T-helper 9 cell (primary cell): ENCODE measurements at places on chromosomes 12 and 14.

DNA sequence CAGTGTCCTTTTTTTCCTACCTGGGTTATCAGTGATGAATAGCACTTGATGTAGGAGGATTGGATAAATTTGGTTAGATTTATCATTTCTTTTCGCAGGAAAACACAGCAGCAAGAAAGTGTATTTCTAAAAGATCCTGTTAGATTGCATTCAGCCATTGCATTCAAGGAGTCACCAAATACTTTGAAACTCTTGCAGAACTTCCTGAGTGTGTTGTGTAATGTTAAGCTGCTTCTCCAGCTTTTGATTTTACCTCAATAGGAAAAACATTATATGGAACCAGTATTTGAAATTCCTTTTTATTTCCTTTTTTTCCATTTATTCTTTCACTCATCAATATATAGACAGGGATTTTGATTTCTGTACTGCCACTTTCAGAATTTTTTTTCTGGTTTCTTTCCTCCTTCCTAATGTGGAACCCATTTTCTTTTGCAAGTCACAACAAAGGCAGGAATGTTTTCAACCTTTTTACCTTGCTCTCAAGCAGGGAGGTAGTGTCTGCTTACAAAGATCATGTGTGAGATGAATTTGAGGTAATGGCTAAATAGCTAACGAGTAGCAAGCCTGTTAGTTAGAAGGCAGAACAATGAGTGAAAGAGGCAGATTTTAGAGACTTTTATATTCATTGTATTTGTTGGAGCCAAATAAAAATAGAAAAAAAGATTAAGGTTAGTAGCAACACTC is 56.2 kb downstream of the PPHLN1 start:
- DNase-seq = no peak

DNA sequence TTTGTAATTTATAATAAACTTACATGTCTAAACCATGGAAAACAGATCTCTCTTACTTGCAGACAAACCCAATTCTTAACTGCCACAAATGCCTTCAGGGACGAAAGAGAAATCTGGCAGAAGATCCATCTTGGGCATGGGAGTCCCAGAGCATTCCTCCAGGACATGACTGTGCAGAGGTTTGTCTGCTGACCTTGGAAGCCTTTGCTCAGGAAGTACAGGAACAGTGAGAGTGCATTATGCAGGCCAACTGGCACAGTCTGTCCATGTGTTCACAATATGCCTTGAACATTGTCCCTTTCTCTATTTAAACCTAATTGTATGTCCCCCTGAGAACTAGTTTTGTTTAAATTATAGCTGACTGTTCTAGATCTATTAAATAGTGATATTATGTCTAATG is 467.1 kb downstream of the ATP23 start:
- no peak for DNase-seq

GRCh38 chr12:17372508-17372907 is 717.5 kb downstream of the RERGL start:
- no peak for DNase-seq

DNA sequence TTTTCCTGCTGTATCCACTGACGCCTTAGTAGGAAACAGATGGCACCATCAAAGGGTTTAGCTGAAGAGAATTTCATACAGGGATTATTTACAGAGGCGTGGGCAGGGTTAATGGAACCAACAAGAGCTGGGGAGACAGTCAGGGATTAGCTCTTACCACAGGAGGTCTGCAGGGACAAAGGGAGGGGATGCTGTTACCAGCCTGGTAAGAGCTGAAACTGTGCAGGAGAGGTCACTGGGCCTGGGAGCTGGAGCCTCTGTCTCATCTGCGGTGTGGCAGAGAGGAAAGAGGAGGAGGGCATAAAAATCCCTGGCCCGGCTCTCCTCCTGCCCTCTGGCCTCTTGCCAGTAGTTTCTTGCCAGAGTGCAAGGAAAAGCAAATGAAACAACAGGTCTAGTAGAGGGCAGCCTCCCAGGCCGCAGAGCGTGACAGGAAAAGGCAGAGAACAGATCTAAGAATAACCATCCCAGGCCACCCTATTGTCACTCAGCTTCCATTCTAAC is 18.9 kb upstream of the POC1B start:
- DNase-seq = no peak

DNA sequence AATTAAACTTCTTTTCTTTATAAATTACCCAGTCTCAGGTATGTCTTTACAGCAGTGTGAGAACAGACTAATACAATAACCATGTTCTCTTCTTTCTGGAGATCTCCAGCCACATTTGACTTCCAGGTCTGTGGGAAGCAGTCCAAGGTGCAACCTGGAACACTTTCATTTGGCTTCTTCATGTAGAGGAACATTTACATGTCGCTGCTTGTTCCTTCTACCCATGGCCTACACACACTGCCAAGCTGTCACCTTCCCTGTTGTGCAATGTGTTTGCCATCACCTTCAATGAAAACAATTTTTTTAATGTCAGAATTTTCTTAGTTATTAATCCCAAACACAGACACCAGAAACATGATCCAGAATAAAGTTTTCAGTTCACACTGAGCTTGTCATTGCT is 104.7 kb downstream of the PRKCH start:
- DNase-seq = no peak

- peak; percentile 52 for DNase-seq
Measured at GRCh38 chr14:75577729-75578101, 705 bp upstream of the FLVCR2 start.

GRCh38 chr14:58060898-58061297 is 91.1 kb downstream of the ARMH4 start:
- DNase-seq = no peak

- no peak for DNase-seq
Measured at GRCh38 chr14:75800792-75801191, 139.7 kb downstream of the TTLL5 start.

DNA sequence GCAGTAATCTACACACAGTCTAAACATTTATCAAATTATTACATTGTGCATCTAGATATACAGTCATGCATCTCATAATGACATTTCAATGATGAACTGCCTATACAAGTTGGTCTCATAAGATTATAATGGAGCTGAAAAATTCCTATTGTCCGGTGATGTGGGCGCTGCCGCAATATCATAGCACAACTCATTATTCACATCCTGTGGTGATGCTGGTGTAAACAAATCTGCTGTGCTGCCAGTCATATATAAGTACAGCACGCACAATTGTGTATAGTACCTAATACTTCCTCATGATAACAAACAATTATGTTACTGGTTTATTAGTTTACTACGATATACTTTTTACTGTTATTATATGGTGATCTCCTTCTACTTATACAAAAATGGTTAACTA is 768.8 kb upstream of the NOVA1 start:
- DNase-seq = no peak

DNA sequence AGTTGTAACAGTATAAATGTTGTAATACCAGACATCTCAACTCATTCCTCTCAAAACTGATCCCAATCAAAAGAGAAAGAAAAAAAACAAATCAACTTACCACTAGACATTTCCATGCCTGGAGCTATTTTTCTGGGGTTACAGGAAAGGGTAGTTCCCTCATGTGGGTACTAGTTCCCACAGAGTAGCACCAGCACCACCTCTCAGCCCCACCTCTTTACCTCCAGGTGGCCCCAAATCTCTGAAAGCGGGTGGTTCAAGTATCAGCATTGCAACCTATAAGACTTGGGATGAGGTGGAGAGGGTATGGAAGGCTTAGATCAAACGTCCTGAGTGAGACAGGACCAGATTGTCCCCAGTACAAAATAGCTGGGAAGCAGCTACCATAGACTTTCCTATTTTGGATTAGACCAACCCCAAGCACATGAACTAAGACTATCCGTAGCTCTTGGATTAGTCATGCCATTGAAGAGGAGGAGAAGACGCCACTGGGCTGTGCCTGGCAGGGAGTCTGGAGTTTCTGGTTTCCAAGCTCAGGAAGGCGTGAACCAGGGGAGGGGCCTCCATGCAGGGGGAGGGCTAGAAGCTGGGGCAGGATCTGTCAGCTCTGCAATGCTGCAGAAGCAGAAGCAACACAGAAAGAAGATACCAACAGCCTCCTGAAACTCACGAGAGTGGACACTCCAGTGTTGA is at the start of gene SLC39A2:
Gene SLC39A2, plus strand, starts transcription at position 620 of the 693 bp plus-strand sequence. CDS start 154 bp downstream, outside the sequence.
- no peak for DNase-seq

- DNase-seq = no peak
Measured at GRCh38 chr12:118520214-118521035, 144.1 kb downstream of the SUDS3 start.

DNA sequence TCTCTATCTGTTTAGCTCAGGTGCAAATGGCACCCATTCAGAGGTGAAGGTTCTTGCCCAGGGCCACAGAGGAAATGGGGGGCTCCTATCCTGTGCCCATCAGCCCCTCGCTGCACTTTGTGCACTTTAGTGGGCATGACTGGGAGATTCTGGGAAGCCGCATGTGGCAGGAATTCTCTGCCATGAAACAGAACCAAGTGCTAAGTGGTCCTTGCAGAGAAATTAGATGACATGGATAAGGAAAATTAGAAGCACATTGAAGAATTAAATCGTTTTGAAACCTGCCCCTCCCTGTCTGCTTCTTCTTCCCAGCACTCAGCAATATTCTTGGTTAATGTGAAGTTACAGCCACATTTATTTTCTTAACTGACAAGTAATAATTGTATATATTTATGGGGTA is 185.2 kb upstream of the RTL1 start:
- no peak for DNase-seq

- DNase-seq = no peak
Measured at GRCh38 chr14:85960756-85961155, 430.8 kb downstream of the FLRT2 start.

GRCh38 chr14:49754570-49755097 is 13.3 kb upstream of the KLHDC2 start:
- no peak for DNase-seq

GRCh38 chr14:61421212-61421923 is 100.0 kb downstream of the PRKCH start:
- DNase-seq = no peak

- DNase-seq = no peak
Measured at GRCh38 chr12:66774929-66775328, 96.1 kb upstream of the GRIP1 start.

DNA sequence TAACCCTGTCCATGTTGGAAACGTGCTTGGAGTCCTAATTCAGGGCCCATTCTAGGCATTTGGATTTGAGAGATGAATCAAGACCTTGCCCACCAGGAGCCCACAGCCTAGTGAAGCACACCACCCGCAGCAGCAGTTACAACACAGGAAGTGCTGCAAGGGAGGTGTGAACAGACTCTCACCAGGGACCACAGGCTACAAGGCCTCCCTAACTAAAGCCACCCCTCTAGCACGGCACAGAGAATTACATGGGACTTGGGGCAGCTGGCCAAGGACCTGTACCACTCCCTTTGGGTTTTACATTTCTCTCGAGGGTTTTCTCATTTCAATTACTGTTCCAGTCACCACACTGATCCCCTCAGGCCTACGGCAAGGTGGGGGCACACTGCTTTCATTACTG is 49.5 kb upstream of the FOXN3 start:
- DNase-seq = peak; percentile 7

DNA sequence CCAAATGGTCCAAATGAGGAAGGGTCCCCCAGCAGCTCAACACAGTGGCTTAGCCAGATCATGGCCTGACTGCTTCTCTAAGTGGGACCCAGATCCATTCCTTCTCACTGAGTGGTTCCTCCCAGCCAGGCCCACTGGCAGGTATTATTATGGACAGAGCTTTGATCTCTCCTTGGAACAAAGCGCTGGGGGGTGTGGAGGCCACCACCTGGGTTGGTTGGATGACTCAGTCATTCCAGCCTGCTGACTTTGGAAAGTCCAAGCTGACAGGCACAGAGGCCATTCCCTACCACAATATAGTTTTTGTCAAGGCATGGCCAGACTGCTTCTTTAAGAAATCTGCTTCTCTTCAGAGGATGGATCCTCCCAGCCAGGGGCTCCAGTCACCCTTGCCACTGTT is 341.1 kb downstream of the BTG1 start:
- DNase-seq = no peak

DNA sequence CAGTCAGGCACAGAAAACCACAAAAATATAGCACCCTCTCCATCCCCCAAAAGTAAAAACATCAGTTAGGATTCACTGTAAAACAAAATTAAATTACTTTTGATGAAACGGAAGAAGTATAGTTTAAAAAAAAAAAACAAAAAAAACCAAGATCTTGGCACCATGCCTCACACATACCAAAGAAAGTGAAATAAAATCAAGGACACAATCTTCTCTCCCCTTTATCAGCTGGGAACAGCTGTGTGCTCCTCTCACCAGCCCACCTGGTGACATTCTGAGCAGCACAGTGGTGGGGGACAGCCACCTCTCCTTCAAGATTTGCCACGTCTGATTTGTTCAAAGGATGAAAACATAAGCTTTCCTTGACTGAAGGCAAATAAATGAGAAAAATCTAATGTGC is 55.5 kb downstream of the ESR2 start:
- DNase-seq = no peak

DNA sequence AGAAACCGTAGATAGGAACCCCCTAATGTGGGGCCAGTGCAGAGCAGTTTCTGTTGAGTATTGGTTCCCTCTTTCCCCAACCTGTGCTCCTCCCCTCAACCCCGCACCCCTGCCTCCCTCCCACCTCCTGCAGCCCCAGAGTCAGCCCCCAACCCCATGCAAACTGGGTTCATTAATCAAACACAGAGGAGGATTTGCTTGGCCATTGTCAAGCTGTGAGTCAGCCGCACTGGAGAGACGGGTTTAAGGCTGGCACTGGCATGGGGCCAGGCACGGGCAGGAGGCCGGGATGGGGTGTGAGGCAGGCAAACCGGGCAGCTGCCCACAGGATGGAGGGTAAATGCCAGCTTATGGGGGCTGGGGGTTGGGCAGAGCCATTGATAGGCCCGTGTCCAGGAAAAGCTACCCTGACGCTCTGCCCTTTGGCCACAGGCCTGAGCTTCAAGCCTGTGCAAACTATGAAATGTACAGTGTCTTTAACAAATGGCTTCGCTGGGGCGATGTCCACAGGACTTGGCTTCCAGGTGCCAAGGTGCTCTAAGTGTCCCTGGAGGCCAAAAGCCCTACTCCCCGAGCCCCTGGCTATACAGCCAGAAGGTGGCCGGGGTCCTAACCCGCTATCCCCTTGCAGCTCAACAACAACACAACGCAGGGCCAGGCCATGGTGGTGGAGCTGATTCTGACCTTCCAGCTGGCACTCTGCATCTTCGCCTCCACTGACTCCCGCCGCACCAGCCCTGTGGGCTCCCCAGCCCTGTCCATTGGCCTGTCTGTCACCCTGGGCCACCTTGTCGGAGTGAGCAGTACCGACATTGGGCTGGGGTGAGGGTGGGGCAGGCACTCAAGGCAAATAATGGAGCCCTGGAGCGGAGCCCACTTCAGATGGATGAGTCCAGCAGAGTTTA is 1.4 kb downstream of the AQP5 start:
- no peak for DNase-seq

- no peak for DNase-seq
Measured at GRCh38 chr12:41286426-41286825, 98.3 kb downstream of the PDZRN4 start.

DNA sequence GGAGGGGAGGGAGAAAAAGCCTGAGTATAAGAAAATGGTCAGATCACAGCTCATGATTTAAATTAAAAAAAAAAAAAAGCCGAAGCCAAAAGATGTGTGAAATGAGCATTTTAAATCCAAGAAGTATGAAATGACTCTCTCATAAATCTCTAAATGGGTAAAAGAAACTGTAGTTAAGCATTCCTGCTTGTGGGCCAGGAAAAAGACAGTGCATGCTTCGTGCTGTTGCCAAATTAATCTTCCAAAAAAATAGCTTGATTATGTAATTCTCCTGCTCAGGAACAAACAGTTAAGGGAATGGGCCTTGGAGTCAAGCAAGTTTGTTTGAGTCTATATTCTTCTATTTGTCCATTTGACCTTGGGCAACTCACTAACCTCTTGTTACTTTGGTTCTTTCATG is 325.4 kb upstream of the SEL1L start:
- no peak for DNase-seq
